ENCODE measurements at places on chromosomes 12 and 14.
A peak's percentile ranks its signal among the peaks of the same experiment; 100 is the strongest.

DNA sequence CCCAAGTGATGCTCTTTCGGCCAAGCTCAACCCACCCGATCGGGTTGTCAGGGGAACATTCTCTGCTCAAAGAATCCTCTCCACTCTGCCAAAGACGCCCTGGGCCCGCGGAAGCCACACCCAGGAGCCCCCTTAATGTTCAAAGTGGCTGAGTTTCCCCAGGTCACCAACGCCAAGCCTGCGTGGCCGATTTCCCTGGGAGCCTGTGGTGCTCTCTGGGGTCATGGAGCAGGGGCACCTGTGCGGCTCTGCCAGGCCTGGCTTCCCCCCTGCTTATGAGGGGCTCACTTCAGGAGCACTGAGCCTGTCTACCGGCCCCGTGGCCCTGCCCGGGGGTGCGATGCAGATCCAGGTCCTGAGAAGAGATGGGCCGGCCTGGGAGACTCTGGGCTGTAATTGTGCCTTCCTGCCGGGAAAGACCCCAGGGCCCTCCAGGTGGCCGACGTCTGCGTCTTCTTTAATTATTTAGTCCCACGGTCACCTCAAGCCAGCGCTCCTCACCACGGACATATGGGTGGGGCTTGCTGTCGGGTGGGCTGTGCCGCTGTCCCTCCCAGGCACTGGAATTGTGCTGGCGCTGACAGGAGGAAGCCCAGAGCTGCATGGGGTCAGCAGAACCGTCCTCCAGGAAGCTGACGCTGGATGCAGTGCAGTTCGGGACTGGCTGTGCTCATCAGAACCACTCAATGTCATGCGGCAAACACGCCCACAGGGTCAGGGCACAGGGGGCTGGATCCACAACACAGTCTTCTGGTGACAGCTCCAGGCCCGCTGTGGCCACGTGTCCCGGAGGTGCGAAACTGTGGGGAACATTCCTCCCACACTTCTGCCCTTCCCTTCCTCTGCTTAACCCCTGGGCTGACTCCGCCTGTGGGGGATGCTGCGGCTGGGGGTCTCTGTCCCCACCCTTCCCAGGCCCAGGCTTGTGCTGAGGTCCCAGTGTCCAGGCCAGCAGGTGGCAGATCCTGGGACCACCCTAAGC lies 267.6 kb upstream of the SFSWAP start:
- no peak for DNase-seq

DNA sequence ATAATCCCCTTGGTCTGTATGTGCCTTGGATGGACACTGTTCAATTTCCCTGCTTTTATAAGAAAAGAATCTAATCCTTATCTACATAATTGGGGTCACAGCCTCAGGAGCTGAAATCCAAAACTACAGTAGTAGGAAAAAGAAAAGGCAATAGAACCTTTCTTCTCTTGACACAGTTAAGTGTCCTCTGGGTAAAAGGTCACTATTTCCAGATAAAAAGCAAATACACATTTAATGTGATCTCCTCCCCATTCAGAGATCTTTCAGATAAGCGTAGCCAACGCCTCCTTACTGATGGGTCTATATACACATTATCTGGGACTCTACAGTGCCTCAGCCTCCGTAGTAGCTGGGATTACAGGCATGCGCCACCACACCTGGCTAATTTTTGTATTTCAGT lies 73.4 kb downstream of the CLIP1 start:
- DNase-seq: no peak

DNA sequence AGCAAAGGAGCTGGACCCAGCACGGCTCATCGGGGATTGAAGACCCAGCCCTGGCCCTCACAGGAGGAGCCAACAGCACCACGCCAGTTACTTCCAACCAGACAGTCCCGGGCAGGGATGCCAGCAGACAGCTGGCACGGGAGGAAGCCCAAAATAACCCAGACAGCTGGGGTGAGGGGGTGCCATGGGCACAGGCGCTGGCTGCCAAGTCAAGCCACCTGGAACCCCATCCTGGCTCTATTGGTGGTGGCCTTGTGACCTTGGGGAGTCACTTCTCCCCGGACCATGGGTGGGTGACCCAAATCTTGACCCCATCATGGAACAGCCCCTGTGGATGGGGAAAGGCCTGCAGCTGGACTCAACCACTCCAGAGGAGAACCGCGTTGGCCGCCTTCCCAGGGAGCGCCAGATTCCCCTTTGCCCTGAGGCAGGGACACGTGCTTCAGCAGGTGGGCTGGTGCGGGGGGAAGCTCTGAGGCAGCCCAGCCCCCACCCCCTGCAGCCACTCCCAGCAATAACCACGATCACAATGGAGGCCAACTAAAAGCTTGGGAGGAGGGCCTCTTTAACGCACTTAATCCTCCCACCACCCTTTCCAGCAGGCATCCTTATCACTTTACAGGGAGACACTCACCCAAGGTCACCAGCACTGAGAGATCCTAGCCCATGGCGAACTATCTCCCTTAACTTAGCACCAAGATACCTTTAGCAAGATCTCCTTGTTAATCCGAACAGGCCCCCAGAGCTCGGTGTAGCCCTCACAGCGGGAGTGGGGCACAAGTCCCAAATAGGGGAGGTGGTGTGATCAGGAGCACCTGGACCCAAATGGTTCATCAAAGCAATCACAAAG lies 4.7 kb upstream of the RHOF start:
- no peak for DNase-seq

DNA sequence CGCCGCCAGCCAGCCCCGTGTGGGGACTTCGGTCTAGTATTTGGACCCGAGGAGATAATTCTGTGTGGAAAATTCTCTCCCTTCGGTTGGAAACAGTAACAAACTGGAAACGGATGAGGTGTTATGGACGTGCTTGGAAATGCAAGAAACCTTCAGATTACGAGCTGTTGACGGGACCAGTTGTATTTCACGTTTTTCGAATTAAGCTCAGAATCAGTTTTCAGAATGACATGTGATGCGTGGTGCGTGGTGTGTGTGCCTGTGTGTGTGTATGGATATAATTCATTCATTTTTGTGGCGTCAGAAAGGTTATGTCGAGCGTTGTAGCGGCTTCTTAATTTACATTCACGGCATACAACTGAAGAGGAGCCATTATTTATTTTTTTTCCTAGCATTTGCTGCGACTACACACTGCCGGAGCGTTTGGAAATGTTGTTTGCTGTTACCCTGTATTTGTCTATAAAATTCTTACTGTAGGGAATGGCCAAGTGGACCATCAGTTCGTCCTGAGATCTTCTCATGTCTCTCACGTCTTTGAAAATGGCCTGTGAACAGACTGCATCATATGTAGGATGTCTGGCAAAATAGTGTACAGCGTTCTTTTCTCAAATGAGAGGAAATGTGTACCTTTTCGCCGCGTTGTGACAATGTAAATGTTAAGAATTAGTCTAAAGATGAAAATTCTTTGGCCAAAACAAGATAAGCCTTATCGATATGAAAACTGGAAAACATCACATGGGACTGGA lies 1.3 kb downstream of the TRAF3 start:
- DNase-seq: peak; percentile 52

- no peak for DNase-seq
These were observed 451 bp downstream of the IRAK3 start for GRCh38 chr12:66189486-66189843.

DNA sequence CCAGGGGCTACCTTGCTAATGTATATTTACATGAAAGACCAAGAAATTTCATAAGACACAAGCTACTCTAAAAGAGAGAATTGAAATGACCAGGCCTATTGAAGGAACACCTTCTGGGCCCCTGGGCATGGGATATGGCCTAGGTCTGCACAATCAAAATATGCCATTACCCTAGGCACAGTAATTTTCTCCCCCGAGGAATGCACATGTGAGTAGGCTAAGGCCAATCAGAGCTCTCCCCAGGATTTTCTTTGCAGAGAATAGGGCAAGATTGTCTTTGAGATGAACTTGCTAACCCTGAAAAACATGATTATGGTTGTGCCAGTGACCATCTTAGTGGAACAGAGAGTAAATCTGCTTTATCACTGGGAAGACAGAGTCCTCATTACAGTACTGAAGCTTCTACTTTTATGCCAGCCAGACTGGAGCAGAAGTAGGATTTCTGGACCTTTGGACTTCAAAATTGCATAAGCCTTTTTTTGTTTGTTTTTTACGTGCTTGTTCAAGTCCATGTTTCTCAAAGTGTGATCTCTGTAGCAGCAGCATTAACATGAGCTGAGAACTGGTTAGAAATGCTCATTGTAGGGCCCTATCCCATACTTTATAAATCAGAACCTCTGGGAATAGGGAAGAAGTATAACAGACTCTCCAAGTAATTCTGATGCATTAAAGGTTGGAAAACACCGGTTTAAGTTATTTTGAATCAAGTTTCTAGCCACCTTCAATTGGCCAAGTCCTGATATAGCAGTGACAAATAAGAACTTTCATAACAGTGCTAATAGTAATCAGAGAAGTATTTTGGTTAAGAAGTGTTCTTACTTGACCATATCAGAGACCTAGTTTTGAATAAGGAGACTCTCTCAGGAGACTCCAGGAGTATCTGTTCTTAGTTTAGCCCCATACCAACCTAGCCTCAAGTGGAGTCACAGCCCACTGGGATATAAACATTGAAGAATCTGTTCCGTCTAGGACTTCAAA lies 112.9 kb downstream of the LMO3 start:
- DNase-seq: no peak

GRCh38 chr12:111488798-111489197 lies 83.1 kb downstream of the SH2B3 start:
- no peak for DNase-seq

GRCh38 chr14:99233222-99234035 lies 38.6 kb downstream of the BCL11B start:
- no peak for DNase-seq

GRCh38 chr12:132550014-132550802 lies 60.2 kb downstream of the LRCOL1 start:
- DNase-seq: no peak

- no peak for DNase-seq
These were observed 12.2 kb downstream of the SDR9C7 start for GRCh38 chr12:56922031-56922430.

DNA sequence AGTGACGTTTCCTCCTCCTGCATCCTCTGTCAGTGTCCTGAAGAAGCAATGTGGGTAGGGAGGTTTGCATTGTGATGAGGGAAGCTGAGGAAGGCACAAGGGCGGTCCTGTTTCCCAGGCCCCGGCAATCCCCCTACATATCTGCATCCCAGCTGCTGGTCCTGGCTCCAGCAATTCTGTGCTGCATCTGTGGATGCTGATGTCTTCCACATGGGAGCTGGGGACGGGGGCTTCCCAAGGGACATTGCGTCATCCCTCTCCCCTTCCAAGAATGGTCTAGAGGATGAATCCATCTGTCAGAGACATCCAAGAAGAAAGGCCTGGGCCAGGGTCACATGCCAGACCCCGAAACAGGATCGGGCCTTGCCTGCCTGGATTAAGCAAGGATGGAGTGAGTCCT lies 52.1 kb downstream of the TSPAN11 start:
- DNase-seq: no peak

- no peak for DNase-seq
These were observed 70.0 kb downstream of the PDE3A start for GRCh38 chr12:20438299-20438779.

GRCh38 chr14:25006961-25007795 lies 42.8 kb downstream of the STXBP6 start:
- DNase-seq: peak; percentile 2

DNA sequence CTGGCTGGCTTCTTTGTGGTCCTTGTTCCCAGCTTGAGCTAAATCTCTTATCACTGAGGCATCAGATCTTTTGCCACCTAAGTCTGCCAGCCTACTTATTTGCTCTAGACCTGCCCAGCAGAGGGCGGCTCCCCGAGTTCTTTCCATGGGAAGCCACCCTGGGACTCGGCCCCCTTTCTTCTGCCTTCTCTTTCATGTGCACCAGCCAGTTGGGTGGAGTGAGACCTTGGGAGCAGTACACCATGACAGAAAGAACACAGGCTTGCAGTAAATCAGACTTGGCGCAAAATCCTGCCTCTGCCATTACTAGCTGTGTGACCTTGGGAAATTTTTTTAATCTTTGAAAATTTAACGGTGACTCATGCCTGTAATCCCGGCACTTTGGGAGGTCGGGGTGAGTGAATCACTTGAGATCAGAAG lies 7.4 kb downstream of the SMAGP start:
- DNase-seq: peak; percentile 39

GRCh38 chr12:76340680-76341435 lies 7.4 kb downstream of the BBS10 start:
- DNase-seq: no peak

- DNase-seq: no peak
These were observed 399 bp downstream of the NCAPD2 start for GRCh38 chr12:6494258-6494743.

All from activated CD4-positive, alpha-beta T cell treated with anti-CD3 and anti-CD28 coated beads, Interleukin-10, Interleukin-2, amounts not matched to agents 100 ng/mL and 50 ng/mL, durations not matched to agents 16 hours and 8 hours (primary cell).